ENCODE measurements at places on chromosomes 5 and 9.

- no peak for DNase-seq
Measured at GRCh38 chr5:123279136-123279535, 144.1 kb downstream of the CEP120 start.

- no peak for DNase-seq
Measured at GRCh38 chr9:128190013-128190412, 1.4 kb downstream of the CIZ1 start.

- no peak for DNase-seq
Measured at GRCh38 chr5:1931604-1932231, 49.0 kb upstream of the IRX4 start.

GRCh38 chr9:2506321-2506720, 115.3 kb upstream of the VLDLR start:
- DNase-seq = no peak

DNA sequence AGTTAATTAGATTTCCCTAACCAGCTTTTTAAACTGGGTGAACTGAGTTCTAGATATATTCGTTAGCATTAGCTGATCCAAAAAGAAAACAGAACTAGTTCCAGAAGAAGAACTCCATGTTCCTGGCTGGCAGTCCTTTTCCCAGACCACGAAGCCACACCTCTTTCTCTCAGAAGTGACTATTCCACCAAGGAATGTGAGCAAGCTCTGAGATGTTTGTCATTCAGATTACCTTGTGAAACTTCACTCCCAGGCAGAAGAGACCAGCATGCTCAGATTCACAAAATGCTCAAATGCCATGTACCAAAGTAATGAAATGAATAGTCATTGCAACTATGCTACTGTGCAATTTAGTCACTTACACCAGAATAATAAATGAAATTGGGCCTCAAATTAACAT, 4.4 kb upstream of the SSBP2 start:
- no peak for DNase-seq

DNA sequence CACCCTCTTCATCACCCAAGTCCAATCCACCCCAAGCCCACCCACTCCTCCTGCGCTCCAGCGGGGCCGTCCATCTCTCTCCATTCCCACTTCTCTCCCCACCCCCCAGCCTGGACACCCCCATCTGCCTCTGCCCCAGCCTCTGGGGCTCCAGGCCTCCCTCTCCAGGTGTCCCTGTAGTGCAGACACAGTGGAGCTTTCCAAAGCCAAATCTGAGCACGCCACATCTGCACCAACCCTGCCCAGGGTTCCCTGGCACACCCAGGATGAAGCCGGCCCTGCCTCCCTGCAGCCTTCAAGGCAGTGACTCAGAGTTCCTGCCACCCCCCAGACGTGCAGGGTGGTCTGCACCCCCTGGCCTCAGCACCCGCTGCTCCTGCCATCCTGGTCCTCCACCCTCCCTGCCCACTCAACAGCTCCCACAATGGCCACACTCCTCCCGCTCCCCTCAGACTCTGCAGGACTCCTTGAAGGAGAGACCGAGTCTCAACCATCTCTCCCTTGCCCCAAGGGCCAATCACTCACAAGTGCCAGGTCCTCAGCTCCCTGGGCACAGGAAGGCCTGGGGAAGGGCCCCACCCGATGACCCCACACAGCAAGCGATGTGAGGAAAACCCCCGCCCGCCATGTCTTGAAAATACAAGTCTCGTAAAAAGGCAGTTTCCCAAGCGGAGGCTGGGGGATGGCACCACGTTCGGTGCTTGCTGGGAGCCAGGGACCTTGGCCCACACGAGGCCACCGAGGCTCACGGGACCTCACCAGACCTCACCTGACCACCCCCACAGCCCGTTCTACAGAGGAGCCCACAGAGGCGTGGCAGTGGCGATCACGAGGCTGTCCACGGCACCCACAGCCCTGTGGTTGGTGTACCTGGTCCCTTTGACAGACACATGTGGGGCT, 22.2 kb downstream of the VAV2 start:
- DNase-seq = no peak

- DNase-seq = no peak
Measured at GRCh38 chr9:97567182-97567893, 65.8 kb downstream of the TSTD2 start.

DNA sequence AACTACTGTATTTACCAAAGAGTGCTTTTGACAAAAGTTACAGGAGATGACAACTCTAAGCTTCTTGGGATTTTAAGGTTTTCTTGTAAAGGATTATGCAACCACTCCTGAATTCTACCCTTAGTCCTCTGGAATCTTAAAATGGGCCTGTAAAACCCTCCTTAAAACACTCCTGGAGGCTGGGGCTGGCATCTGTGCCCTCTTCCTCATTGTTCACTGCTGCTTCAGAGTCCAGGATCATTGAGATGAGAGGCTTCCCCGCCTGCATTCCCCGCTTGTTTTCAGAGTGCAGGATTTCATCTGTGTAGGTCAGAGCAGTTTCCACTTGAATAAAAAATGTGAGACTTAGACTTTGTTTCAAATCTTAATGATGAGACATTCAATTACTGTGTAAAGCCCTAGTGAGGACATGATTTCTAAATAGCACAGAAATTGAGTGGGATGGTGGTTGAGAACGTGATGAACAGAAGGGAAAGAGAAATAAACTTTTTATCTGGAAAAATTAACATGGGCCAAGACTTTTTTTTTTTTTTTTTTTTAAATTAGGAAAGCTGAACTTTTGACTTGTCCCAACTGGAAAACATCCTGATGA, 40.4 kb downstream of the PCSK5 start:
- DNase-seq = no peak

- no peak for DNase-seq
Measured at GRCh38 chr5:141245250-141245717, at the start of gene PCDHB15. TSS of gene PCDHB15 (plus strand) at chr5:141245395. CDS start at chr5:141245579, 184 bp downstream.

DNA sequence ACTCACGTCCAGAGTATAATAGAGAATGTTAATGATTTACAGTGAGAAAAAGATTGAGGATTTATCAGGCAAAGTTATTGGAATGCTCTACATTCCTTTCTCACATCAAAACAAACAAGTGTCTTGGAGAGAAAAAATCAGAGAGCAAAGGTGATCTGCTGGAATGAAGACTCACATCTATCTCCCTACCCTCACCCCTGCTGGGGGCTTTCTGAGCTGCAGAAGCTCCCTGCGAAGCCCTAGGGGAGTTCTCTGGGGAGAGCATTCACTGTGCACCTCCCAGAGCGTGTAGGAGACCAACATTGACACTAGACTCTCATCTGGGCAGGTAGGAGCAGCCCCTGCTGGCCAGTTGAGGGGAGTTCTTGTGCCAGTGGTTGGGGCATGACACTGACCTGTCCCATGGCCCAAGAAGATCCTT, 76.6 kb upstream of the ADAMTS16 start:
- DNase-seq = no peak

GRCh38 chr5:1105350-1106265, 6.3 kb downstream of the SLC12A7 start:
- no peak for DNase-seq

DNA sequence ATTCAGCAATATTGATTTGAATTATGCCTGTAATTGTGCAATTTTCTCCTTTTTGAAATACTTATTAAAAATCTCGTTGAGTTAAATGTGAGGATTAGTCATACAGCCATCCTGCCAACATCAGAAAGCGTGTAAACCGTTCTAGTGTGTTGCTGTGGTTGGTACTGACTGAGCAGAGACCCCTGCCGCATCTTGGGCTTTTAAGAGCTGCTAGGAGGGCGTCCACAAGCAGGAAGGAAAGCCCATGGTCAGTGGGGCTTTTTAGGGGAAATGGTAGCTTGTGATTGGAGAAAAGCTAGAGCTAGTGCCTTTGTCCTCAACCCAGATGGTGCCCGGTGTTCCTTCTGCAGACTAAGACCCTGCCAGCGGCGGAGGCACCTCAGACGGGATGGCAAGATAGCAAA, 1.3 kb downstream of the SDHA start:
- DNase-seq = no peak

- no peak for DNase-seq
Measured at GRCh38 chr5:135589152-135589551, 10.4 kb upstream of the CXCL14 start.

- DNase-seq = no peak
Measured at GRCh38 chr5:82331557-82331956, 53.4 kb upstream of the RPS23 start.

- DNase-seq = no peak
Measured at GRCh38 chr5:122434205-122434970, 122.4 kb downstream of the SNCAIP start.

DNA sequence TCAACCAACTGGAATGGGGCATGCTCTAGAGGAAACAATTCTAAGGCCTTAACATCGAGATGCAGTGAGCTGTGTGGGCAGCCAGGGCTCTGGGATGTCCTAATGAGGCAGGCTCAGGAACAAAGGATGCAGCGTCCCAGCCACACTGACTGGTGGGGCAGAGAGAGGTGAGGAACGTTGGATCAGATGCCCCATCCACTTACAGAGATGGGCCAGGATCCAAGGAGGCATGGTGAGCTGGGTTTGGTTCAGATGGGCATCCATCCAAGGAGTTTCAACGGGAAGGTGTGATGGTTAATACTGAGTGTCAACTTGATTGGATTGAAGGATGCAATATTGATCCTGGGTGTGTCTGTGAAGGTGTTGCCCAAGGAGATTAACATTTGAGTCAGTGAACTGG, 15.5 kb upstream of the MARCHF6 start:
- DNase-seq = no peak

GRCh38 chr9:89634995-89635742, 30.4 kb downstream of the GADD45G start:
- DNase-seq = peak; percentile 83

DNA sequence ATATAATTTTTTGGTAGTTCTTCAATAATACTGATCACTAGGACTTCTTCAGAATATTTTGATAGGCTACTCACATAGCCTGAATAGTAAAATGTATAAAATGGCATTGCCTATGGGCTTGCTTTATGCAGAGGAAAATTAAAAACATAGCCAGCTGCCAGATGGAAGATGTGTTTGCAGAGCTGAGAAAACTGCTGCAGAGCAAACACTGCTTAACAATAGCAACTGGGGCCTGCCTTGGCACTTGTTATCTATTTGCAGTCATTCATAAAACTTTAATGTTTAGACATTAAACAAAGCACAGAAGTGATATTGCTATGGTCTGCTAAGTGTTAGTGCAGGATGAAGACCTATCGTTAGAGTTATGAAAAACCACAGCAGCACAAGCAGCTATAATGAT, 151.5 kb upstream of the SMC2 start:
- DNase-seq = peak; percentile 88

DNA sequence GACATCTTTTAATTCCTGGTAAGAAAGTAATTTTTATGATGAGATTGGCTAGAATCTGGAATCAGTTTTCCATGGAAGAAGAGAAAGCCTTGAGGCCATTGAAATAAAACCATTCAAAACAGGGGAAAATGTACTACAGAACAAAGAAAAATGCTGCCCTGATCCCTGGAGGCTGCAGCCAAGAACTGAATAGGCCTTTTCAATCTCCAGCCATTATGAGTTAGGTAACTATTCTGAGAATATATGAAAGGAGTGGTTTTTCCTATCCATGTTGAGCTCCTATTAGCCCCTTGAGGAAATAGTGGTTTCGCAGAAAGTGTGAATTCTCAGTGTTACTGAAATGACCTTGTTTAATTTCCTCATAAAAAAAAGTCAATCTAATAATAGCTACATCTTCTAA, 408.5 kb upstream of the GRAMD2B start:
- no peak for DNase-seq

DNA sequence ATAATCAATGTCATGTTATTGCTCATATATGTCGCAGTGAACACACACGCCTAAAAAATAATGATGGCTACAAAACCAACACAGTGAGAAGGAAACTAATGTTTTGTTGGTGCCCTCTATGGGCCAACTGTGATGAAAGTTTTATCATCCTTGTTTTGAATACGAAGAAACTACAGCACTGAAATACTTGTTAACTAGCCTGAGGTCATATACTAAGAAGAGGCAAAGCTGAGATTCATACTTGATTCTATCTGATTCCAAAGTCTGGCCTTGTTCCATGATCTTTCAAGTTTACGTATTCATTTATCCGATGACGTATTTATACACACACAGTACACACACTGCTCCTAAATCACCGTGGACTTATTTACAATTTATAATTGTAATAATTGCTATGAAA, 16.1 kb upstream of the DRD1 start:
- DNase-seq = no peak

- DNase-seq = no peak
Measured at GRCh38 chr5:88688984-88689667, 193.9 kb downstream of the MEF2C start.

DNA sequence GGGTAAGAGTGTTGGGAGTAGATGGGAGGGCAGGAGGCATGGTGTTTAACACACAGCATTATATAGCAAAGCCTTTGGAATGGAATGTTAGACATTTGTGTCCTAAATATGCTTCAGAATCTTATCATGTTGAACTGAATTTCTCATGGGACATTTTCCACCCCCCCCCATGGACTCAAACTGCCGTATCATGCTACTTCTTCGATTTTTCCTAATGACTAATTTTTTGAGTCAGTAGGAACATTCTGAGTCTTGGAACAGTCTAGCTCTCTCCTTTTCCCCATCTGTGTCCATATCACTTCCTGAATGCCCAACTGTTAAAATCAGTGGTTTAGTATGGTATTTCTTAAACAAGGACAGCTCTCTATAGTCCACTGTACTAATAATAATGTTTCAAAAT, 380.6 kb downstream of the TLE4 start:
- no peak for DNase-seq

GRCh38 chr9:136665704-136666371, 3.1 kb downstream of the EGFL7 start:
- no peak for DNase-seq

DNA sequence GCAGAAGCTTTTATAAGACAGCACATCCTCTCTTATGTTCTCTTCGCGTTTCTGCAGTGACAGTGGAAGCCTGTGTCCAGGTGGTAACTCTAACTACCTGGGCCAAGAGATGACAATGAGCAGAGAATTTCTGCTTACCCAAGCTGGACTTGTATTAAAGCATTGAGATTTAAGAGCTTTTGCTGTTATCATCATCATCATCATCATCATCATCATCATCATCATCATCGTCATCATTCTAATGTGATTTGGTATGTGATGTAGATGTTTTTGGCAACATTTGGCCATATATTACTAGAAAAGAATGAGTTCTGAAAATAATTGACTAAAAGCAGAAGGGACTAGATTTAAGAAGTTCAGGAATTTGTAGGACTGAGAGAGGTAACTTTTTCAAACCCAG, 401.3 kb downstream of the BRINP1 start:
- no peak for DNase-seq

DNA sequence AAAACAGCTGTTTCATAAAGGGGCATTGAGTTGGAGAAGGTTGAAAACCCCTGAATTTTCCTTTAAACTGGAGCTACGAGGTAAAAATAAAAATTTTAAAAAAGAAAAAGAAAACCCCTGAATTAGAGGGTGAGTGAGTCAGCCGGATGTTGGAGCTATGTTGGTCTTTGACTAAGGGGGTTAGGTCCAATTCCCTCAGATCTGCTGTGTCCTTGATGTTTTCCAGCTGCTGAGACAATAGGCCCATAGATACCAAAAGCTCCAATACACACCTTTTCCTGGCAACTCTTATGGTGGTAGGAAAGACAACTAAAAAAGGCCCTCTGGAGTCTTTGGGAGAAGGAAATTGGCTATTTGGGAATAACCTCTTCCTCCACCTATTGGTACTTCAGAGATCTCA, 79.4 kb upstream of the SAP30L start:
- DNase-seq = no peak

- DNase-seq = no peak
Measured at GRCh38 chr9:20396509-20396908, 225.8 kb downstream of the MLLT3 start.

GRCh38 chr5:96140084-96140483, 178.4 kb upstream of the ELL2 start:
- DNase-seq = no peak

Measured in NCI-H510A (cell line).